Astrocyte (in vitro differentiated cells and primary cell): ENCODE measurements at places on chromosomes 1 and 21. TPM values are rescaled to one million over a fixed set of nuclear protein-coding genes. Genes with fewer than 3 reads are reported as not detected.
A peak's percentile ranks its signal among the peaks of the same experiment; 100 is the strongest.

S100A4 gene
- total RNA-seq, result 58.5 and 69.3 TPM in 2 replicates

KTI12 gene
- total RNA-seq, result 8.6 and 9.5 TPM in 2 replicates

LCE1D gene
- not detected in 2 replicates for total RNA-seq

RXFP4 gene
- total RNA-seq, result not detected in 2 replicates

RGL1 gene
- total RNA-seq, result 9.6 and 10.1 TPM in 2 replicates

NBPF20 gene
- total RNA-seq, result 1.2 and 3.0 TPM in 2 replicates

VWA5B1 gene
- total RNA-seq, result not detected in 2 replicates

SLAMF8 gene
- 1.7 and 3.6 TPM in 2 replicates for total RNA-seq

DNA sequence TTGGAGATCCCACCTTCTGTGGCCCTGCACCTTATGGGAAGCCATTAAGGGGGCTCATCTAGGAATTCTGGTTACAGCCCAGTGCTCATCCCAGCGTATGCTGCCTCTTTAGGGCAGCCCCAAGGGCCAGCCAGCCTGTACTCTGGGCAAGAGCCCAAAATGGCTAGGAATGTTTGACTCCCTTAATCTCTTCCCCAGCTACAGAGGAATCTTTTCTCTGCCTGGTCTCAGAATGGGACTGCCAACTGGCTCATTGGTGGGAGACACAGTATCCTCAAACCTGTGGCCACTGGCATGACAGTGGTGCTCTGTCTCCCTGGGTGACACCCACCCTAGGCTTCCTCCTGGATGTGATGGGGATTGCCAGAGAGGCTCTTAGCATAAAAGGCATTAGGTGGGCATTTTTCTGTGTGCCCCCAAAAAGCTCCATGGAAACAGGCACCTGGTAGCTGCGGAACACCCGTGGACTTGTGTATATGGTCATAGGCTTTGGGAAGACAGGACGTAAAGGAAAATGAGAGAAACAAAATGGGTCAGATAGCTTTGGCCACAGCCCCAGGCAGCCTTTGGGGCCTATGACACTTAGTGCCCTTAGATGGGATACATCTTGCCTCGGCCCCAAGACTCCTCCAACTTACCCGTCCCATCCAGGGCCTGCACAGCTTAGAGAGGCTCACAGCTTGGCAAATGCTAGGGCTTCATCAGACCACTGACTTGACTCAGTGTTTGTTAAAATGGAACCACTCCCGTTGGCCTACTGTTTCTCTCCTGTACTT is 6.9 kb downstream of the TMEM81 start:
- H3K4me1 ChIP-seq, result no peaks in the 10 kb centered on the region
- no peak overlapping the region for H3K4me3 ChIP-seq
- peaks cover 2% of the 10 kb centered on the region for H3K36me3 ChIP-seq
- no peaks in the 10 kb centered on the region for H3K27me3 ChIP-seq
- no peak overlapping the region for H3K27ac ChIP-seq

- no peaks in the 10 kb centered on the region for H3K27me3 ChIP-seq
- H3K36me3 ChIP-seq, result peaks cover 6% of the 10 kb centered on the region
Measured at GRCh38 chr1:85656948-85657347, 51.3 kb downstream of the ZNHIT6 start.

- H3K27me3 ChIP-seq, result no peaks in the 10 kb centered on the region
- H3K4me1 ChIP-seq, result peaks cover 6% of the 10 kb centered on the region
- no peak overlapping the region for H3K4me3 ChIP-seq
- no peak for DNase-seq
Measured at GRCh38 chr1:179888071-179888470, 6.0 kb downstream of the TOR1AIP1 start.

GRCh38 chr1:15251857-15252835 is 5.1 kb downstream of the FHAD1 start:
- no peak overlapping the region for H3K4me3 ChIP-seq
- no peak overlapping the region for H3K27ac ChIP-seq
- DNase-seq, result no peak
- no peaks in the 10 kb centered on the region for H3K4me1 ChIP-seq

DNA sequence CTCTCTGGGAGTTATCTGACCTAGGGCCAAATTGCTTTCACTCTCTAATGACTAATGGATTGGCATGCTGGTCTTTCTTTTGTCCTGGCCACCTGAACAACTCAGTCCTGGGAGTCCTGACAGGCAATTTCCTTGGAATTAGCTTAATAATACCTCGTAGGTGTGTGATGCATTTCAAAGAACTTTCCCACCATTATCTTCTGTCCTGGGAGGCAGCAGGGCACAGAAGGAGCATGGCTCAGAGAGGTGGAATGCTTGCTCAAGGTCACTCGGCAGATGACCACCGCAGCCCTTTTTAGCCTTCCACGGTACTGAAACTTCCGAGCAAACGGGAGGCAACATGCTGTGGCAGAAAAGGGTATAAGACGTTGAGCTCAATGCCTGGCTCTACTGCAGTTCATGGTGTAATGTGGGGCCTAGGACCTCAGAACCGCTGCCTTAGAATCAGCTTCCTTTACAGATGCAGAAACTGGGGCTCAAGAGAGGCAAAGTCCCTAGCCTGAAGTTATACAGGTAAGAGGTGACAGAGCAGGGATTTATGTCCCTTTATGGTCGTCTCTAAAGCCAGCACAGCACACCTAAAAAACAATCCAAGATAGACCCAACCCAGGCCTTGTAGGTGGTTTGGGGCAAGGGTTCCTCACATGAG is 3.2 kb downstream of the ID3 start:
- peak; percentile 87 for DNase-seq
- H3K4me1 ChIP-seq, result peaks cover 48% of the 10 kb centered on the region
- H3K27ac ChIP-seq, result peak overlapping the region; percentile 97

DNA sequence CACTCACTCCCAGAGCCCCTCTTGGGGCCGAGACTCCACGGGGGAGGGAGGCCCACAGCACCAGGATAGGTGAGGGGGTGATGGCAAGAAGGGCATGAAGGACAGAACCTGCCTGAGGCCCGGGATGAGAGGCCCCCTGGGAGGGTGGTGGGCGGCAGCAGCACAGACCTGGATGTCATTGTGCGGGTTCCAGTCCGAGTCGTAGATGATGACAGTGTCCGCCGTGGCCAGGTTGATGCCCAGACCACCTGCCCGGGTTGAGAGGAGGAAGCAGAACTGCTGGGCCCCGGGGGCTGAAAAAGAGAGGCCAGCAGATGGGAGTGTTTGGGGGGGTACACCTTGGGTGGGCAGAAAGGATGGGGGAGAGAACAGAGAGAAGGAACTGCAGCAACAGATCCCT is 50.1 kb downstream of the CHD5 start:
- no peak overlapping the region for H3K27ac ChIP-seq
- no peaks in the 10 kb centered on the region for H3K27me3 ChIP-seq
- no peak overlapping the region for H3K4me3 ChIP-seq
- no peaks in the 10 kb centered on the region for H3K36me3 ChIP-seq
- no peaks in the 10 kb centered on the region for H3K4me1 ChIP-seq

GRCh38 chr21:44758781-44759627 is 42.6 kb downstream of the UBE2G2 start:
- H3K4me3 ChIP-seq, result no peak overlapping the region
- no peaks in the 10 kb centered on the region for H3K27me3 ChIP-seq
- no peaks in the 10 kb centered on the region for H3K36me3 ChIP-seq
- H3K27ac ChIP-seq, result no peak overlapping the region
- no peaks in the 10 kb centered on the region for H3K4me1 ChIP-seq

- H3K27me3 ChIP-seq, result no peaks in the 10 kb centered on the region
- H3K4me1 ChIP-seq, result peaks cover 9% of the 10 kb centered on the region
- DNase-seq, result no peak
- no peaks in the 10 kb centered on the region for H3K36me3 ChIP-seq
- peak overlapping the region; percentile 88 for H3K4me3 ChIP-seq
Measured at GRCh38 chr1:224114787-224115175, 870 bp downstream of the FBXO28 start.

GRCh38 chr1:248858096-248858890 is 592 bp downstream of the ZNF692 start:
- H3K4me1 ChIP-seq, result peaks cover 23% of the 10 kb centered on the region
- no peaks in the 10 kb centered on the region for H3K27me3 ChIP-seq
- peak overlapping the region; percentile 55 for H3K4me3 ChIP-seq
- peak; percentile 45 for DNase-seq

DNA sequence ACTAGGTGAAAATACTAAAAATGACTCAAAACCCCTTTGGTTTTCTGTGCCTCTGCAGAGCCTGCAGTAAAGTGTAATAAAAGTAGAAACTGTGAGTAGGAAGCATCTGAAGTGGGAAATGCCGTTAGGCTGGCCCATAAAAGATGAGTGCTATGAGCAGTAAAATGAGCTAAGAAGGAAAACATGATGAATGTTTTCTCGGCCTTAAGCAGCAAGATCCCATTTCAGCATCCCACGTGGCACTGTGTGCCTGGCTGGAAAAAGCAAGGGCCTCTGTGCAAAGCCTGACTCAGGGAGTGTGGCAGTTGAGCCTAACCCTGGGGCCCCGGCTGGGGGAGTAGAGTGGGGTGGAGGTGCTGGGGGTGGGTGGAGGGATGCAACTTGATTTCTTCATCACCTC is 109.5 kb downstream of the TBX15 start:
- no peak for DNase-seq
- H3K27ac ChIP-seq, result no peak overlapping the region
- H3K4me1 ChIP-seq, result no peaks in the 10 kb centered on the region
- H3K4me3 ChIP-seq, result no peak overlapping the region
- H3K36me3 ChIP-seq, result no peaks in the 10 kb centered on the region

- no peaks in the 10 kb centered on the region for H3K36me3 ChIP-seq
- DNase-seq, result no peak
- peaks cover 21% of the 10 kb centered on the region for H3K27me3 ChIP-seq
- no peak overlapping the region for H3K27ac ChIP-seq
- H3K4me1 ChIP-seq, result no peaks in the 10 kb centered on the region
Measured at GRCh38 chr1:50368179-50369007, 54.9 kb downstream of the DMRTA2 start.
